Cerebellar nuclear complex (tissue), 1 donor: ENCODE measurements at places on chromosomes 11 and 22.

DNA sequence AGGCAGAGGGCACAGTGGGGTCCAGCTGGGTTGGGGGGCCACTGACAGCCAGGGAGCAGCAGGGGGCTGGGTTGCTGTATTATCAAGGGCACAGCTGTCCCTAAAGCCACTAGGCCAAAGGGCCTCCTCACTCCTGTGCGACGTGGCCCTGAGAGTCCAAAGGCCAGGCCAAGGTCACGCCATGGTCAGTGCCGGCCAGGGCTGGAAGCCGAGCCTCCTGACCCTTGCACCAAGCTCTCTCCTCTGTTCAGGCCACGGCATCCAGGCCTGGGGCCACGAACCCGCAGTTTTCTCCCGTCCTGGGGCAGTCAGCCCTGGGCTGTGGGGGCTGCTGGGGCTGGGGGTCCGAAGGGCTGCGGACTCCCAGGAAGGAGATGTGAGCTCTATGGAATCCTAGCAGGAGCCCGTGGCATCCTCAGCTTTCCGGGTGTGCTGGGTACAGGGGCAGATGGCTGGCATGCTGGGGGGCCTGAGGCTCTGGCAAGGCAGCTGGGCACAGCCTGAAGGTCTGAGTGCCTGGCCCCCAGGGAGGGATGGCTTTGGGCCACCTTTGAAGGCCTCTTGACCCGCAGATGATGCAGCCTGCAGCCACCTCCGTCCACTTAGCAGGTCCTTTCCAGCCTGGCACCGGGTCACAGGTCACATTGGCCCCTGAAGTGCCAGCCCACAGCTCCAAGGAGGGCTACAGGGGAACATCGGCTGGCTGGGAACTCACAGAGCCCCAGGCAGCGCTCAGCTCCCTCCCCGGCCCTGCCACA, 17.3 kb upstream of the PPARA start:
- DNase-seq: no peak

DNA sequence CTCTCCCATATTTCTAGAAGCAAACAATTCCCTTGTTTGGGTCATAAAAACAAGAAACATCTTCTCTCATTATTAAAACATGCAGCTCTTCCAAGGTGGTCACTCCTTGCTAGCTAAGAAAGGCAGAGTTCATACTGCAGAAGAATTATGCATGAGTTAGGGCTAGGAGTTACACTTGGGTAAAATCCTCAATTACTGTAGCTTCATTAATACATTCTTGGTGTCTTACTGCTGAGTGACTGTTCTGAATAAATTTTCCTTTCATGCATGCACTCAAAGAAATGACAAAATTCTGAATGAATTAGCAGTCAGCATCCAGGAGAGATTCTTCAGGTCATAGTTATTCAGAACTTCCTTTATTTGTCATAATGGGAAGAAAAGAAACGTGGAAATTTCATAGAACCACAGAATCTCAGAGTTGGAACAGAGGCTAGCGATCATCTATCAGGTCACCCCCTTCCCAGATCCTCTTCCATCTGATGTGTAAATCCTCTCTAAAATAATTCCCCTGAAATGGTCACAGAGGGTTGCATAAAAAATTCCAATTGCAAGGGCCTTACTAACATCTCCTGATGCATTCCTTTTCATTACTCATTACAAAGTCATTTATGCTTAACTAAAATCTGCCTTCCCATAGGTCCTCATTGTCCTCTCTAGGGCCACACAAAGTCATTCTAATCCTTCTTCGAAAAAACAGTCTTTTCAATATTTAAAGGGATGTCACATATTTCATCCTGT, 771.5 kb downstream of the DLG2 start:
- DNase-seq: no peak

DNA sequence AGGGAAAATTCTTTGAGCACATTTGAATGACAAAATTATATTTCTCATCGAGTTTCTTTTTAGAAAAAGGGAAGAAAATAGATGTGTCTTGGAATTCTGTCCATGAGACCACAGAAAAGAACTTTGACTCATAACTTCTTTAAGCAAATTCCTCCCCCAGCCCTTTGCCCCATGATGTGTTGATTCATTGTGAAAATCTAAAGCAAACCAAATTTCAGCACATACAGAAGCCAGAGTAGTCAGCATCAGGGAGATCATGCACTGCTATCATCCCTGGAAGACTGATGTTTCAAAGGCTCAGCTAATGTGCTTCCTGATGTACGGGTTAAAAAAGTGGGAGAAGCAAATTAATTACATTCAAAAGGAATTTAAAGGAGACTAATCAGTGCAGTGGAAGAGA, 159.7 kb downstream of the FAT3 start:
- DNase-seq: no peak

DNA sequence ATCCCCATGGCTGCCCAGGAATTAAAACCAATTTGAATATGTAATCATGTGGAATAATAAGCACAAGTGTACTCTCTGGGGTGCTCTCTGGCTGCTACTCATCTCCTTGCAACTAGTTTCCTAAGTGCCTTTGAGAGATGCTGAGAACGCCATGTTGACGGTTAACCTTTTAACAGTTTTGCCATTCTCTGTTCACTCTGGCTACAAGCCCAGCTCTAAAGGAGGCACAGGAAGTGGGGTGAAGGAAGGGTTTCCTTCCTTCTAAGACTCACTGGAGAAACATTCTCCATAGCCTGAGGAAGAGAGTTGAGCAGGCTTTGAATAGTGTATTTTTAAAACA, 122.0 kb upstream of the ZC3H12C start:
- DNase-seq: no peak

DNA sequence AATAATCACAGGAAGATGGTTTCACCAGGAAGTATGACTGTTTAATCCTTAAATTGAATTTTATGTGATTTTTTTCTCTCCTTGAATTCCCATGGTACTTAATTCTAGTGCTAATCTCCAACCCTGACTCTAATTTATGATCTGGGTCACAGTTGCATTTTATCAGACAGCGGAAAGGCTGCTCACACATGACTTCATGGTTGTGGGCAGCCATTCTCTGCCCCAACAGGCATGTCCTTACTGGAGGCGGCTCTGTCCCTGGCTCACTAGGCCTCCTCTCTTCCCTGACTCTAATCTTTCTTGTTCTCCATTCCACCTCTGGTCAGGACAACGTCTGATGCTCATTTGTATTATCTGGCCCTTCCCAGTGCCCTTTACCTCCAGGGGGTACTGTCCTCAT, 184.4 kb downstream of the CHST1 start:
- no peak for DNase-seq

- no peak for DNase-seq
Observed at GRCh38 chr11:31355131-31355530, 14.4 kb downstream of the DCDC1 start.

DNA sequence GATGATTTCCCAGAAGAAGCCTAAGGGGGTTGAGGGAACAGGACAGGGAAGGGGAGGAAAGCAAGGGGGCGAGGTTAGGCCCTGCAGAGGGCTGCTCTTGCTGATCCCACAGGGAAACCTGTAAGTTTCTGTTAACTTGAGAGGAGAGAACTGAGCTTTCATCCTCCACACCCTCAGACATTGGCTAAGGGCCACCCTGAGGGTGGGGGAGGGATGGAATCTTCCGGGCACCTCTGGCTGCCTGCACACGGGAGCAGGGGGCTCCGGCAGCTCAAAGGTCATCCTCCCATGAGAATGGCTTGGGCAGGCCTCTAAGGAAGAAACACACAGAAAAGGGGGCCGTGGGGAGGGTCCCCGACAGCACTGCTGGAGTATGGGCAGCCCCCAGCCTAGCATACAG, 108.1 kb downstream of the TSPAN18 start:
- no peak for DNase-seq
